ENCODE measurements at places on chromosomes 5 and 9.

DNA sequence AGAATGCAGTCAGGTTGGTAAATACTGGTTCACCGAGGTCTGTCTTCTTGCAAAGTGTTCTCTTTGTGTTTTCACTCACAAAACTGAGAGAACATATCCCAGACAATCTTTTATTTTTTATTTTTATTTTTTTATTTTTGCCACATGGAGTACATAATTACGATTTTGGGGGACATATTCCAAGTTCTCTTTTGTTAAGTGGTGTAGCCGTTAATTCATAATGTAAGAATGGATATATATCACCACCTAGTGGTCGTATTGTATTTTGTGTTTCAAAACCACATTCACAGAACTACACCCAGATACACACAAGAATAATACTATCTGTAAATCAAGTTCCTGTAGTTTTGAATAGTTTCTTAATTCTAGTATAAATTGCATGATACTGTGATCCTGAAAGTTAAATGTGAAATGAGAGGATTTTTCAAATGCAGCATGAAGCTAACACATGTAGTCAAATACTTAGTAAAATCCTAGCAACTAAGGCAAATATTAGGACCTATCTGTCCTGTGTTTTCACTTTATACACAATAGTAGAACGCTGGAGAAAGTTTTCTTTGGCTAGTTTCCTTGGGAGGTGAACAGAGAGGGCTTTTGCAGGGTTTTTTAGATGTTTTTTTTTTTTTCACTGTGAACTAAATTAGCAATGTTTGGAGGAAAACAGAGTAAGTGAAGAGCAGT is 92.7 kb downstream of the VCAN start:
- no peak for DNase-seq

GRCh38 chr5:67455970-67456369 is 259.4 kb upstream of the CD180 start:
- DNase-seq = no peak

- DNase-seq = no peak
These were observed 140.6 kb upstream of the ZNF366 start for GRCh38 chr5:72647806-72648205.

GRCh38 chr5:103374473-103374963 is 116.0 kb downstream of the MACIR start:
- no peak for DNase-seq

- DNase-seq = no peak
These were observed 319.8 kb downstream of the HINT1 start for GRCh38 chr5:130845049-130845765.

GRCh38 chr9:354453-354852 is 139.8 kb downstream of the DOCK8 start:
- no peak for DNase-seq

- no peak for DNase-seq
These were observed 53.9 kb downstream of the IRX2 start for GRCh38 chr5:2697446-2698200.

DNA sequence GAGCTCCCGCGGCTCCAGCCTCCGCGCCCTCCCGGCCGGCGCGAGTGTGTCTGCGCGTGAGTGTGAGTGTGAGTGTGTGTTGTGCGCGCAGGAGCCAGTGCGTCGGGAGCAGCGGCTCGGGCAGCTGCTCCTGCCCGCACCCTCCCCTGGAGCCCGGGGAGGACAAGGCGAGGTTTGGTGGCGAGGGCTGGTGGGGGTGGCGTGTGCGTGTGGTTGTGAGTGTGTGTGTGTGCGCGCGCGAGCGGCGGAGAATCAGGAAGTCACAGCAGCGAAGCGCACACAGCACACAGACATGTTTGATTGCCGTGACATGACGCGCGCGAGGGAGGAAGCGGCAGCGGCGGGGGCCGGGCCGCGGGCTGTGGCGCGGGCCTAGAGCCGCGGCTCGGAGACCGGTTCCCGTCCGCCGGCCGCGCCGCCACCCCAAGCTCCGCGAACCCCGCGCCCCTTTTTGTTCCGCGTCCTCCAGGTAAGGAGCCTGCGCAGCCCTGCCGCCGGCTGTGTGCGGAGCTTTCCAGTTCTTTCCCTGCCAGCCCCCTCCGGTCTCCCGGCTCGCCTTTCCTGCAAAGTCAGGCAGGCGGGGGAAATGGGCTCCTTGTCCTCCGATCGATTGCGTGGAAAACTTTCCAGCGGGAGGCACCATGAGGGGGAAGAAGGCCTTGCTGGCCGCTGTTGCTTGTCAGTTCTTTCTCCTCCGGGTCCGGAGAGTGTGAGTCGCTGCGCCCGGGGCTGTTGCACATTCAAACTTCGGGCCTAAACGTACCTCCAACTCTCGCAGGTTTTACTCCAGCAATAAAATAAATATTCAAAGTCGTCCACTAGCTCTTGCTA is 2.4 kb downstream of the SMARCA2 start:
- DNase-seq = peak; percentile 54

- no peak for DNase-seq
These were observed 787 bp downstream of the FGFR4 start for GRCh38 chr5:177087398-177088005.

Measured in stimulated activated CD8-positive, alpha-beta memory T cell treated with anti-CD3 and anti-CD28 coated beads, Interleukin-15, amount 100 ng/mL, for 1 hour (primary cell).